ENCODE measurements at places on chromosomes 12 and 14.
A peak's percentile ranks its signal among the peaks of the same experiment; 100 is the strongest.

GRCh38 chr12:64889434-64890216 is 65.2 kb downstream of the TBC1D30 start:
- no peak for DNase-seq

GRCh38 chr12:123410041-123410412 is 26.1 kb downstream of the KMT5A start:
- no peak for DNase-seq

DNA sequence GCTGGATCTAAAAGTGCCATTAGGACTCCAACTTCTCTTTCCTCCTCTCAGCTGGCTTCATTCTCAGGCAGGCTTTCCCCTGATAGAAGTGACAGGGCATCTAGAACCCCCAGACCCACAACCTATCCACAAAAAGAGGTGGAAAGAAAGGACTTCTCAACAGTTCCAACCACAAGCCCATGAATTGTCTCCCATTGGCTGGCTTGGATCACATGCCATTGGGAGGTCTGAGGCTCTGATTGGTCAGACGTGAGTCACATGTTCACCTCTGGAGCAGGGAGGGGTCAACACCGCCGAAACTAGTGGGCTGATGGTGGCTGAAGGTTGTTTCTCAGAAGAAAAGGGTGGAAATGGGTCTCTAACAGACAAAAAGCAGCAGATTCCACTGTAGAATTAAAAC is 47.2 kb downstream of the DRAM1 start:
- no peak for DNase-seq

DNA sequence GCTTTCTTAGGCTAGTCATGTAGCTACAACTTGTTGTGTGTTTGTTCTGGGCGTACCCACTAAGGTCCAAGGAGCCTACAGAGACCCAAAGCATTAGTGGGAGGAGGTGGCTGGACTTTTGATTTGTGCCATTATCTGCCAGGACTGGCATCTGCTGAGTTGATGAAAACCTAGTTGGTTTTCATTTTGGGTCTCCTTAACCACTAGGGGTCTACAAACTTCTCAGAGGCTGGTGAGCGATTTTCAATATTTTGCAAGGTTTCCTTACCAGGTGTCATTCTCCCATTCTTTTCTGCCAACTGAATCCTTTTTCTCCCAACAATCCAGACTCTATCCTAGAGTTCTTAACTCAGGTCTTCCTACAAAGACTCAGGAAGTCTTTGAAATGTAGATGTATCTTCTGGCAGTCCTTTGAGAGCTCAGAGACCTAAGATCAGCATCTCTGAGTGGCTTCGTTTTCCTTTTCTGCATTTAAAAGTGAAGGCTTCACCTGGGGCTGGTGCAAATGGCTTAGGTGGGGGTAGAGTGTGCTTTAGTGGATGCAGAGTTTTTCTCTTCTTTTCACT is 150.0 kb upstream of the RMST start:
- DNase-seq, result no peak

DNA sequence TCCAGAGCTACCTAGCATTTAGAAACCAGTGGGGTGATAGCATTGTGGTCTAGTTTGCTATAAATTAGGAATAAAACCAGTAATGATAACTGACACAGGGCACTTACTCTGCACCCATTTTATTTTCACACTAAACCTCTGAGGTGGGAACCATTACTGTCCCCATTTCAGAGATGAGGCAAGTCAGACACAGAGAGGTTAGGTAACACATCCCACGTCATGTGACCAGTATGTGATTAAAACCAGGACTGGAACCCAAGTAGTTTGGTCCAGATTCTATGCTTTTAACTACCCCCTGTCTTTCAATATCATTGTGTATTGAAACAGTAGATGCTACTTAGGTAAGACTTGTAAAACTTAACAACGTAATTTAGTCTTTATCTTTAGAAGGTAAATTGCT is 110.2 kb downstream of the PLXNC1 start:
- DNase-seq, result no peak

DNA sequence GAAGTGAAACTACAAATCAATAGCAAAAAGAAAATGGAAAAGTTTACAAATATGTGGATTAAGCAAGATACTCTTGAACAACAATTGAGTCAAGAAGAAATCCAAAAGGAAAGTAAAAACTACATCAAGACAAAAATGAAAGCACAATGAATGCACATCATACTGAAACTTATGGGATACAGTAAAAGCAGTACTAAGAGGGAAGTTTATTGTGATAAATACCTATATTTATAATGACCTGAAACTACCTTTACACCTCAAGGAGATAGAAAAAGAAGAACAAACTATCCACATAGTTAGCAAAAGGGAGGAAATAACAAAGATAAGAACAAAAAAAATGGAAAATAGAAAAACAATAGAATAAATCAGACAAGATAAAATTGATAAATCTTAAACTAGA is 375.0 kb downstream of the TRHDE start:
- DNase-seq, result no peak

DNA sequence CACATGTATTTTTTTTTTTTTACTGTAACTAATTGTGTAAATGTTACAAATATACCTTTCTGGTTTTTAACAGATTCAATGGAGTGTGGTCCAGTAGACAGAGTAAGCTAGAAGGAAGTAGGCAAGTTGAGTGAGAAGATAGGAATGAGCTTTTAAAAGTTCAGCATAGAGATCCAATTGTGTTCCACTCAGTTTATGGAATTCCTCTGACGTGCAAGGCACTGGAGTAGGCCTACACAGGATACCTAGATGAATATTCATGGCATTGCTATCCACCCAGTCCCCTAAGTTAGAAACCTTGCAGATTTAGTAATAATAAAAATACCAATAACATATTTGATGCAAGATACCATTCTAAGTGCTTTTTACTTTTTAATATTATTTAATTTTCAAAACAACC is 225.6 kb upstream of the ARID2 start:
- no peak for DNase-seq

DNA sequence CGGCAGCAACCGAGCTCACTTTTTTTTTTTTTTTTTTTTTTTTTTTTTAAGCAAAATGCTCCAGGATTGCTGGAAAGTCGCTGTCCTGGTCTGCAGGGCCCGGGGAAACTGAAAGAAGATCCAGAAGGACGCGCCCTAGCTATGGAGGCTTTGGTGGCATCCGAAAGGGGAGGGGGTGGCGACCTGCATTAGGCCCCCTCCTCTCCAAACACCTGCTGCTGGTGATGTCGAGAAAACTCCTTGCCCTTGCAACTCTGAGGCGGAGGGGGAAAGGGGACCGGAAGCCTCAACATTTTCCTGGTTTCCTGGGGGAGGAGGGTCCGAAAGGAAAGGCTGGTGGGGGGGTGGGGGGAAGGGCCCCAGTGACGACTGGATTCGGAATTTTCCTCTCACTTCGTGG is 421.1 kb downstream of the VRK1 start:
- DNase-seq, result no peak

- no peak for DNase-seq
Observed at GRCh38 chr14:69038455-69039287, 59.6 kb upstream of the ACTN1 start.

- DNase-seq, result no peak
Observed at GRCh38 chr12:117255386-117255785, 65.1 kb upstream of the FBXO21 start.

DNA sequence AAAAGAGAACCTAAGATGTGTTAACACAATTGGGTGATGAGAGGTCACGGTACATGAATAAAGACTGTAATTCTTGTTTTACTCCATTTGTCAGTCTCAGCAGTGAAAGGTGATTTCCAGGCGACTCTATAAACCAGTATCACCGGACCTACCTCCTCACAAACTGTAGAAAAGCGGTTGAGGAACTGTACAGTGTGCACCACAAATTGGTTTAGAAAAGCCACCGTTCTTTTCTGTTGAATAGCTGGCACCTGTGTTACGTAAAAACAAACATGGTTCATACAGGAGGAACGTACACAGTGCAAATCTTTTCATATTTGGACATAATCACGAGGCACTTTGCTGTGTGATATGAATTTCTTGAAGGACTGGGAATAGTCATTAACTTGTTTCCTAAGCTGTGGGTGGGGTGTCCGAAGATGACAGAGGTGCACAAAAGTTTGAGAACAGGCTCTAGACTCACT is 663 bp downstream of the WASHC3 start:
- DNase-seq, result peak; percentile 71

DNA sequence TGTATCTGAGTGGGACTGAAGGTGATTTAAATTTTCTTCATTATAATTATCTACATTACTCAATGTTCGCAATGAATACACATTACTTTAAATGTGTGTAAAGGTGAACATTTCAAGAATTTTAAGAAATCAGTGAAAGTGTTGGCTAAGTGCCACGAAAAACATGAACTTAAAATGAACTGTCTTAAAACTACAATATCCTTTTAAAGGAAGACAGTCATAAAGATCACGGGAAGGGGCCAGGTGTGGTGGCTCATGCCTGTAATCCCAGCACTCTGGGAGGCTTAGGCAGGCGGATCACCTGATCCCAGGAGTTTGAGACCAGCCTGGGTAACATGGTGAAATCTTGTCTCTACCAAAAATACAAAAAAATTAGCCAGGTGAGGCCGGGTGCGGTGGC is 11.2 kb downstream of the MOK start:
- DNase-seq, result no peak

DNA sequence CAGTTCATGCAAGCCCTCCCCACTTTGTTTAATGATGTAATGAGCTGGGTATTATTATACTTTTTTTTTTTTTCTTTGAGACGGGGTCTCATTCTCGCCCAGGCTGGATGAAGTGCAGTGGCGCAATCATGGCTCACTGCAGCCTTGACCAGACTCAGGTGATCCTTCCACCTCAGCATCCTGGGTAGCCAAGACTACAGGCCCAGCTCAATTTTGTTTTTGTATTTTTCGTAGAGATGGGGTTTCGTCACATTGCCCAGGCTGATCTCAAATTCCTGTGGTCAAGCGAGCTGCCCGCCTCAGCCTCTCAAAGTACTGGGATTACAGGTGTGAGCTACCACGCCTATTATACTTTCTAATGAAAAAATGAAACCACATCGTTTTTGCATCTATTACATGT is 4.5 kb upstream of the DCAF11 start:
- DNase-seq, result no peak

- DNase-seq, result no peak
Observed at GRCh38 chr12:132788375-132789098, 26.9 kb upstream of the ANKLE2 start.

GRCh38 chr12:45622210-45622937 is 107.1 kb upstream of the ARID2 start:
- DNase-seq, result no peak

DNA sequence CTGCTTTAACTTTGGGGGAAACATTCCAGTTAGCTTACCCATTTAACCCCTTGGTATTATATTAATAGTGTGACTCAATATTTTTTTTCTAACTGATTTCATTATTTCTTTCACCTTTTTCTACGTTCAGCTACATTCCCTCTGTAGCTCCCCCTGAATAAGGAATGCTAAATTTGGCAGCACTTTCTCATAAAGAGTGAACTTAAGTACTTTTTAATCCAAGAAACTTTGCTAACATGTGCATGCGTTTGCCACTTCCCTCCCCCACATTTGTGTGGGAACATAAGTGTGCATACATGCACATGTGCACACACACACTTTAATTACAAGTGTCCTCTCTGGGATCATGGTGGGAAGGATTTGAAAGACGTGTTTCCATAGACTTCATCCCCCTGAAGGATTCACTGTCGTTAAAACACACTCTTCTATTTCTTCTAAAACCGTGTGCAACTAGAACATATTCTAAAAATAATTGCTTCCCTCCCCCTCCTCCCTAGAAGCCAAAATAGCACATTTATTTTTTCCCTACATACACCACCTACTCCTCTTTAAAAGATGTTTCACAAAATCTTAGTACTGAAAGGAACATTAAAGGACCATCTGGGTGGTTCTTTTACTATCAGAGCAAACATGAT is 142.6 kb downstream of the PPM1H start:
- no peak for DNase-seq

GRCh38 chr12:114918535-114919233 is 234.7 kb upstream of the TBX3 start:
- DNase-seq, result no peak

DNA sequence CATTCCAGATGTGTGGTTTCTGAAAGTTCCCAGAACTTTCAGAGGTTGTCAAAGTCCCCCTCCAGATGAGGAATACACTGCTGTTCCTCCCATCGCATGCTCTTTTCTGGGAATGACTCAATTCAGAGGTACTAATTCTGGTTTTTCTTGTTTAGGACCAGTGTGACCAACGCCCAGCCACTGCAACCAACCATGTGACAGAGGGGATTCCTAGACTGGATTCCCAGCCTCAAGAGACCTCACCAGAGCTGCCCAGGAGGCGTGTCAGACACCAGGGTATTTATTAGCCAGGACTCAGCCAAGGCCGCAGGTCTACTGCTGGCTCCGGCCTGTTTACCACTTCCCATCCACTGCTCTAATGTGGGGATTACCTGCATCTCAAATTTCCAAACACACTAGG is 24.2 kb downstream of the TRAFD1 start:
- peak; percentile 35 for DNase-seq

DNA sequence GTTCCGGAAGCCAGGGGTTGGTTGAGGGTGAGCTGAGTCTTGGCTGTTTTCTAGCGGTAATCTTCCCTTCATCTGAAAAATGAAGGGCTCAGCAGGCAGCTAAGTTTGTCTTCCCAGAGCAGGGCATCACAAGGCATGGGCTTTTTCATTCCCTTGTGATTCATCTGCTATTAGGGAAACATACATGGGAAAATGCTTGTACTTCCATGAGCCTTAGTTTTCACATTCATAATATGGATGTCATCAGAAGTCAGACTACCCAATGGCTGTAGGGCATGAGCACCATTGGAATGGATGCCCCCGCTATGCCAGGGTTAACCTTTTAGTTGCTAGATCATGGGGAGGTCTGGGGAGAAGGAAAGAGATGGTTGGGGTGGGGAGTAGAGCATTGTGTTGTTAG is 18.7 kb downstream of the HELB start:
- no peak for DNase-seq

DNA sequence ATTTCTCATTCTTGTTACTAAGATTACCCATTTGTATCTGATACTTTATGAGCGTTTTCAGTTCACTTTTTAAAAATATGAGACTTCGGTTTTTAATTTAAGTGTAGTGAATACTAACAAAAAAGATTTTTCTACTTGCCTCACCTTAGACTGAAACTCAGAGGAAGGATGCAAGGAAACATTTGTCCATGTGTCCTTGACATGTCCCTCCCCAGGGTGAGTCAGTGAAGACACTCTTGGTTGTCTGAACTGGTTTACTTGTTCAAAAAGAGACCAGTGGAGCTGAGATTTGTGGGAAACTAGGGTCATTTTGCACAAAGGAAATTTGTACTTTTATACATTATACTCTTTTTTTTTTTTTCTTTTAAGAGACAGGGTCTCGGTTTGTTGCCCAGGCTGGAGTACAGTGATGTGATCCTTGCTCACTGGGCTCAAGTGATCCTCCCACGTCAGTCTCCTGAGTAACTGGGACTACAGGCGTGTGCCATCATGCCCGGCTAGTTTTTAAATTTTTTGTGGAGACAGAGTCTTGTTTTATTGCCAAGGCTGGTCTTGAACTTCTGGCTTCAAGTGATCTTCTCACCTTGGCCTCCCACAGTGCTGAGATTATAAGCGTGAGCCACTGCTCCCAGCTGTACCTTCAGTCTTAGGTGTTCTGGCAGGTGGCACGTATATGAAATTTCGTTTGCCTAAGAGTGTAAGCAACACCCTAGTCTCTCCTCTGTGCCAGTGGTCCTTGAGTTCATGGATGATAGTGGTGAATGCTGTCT is 56.7 kb downstream of the PPFIBP1 start:
- DNase-seq, result no peak

- DNase-seq, result no peak
Observed at GRCh38 chr14:40623643-40624042, 983.0 kb upstream of the LRFN5 start.
